ENCODE measurements at places on chromosomes 5 and 9.

- no peak for DNase-seq
Measured at GRCh38 chr5:122405751-122406150, 93.7 kb downstream of the SNCAIP start.

DNA sequence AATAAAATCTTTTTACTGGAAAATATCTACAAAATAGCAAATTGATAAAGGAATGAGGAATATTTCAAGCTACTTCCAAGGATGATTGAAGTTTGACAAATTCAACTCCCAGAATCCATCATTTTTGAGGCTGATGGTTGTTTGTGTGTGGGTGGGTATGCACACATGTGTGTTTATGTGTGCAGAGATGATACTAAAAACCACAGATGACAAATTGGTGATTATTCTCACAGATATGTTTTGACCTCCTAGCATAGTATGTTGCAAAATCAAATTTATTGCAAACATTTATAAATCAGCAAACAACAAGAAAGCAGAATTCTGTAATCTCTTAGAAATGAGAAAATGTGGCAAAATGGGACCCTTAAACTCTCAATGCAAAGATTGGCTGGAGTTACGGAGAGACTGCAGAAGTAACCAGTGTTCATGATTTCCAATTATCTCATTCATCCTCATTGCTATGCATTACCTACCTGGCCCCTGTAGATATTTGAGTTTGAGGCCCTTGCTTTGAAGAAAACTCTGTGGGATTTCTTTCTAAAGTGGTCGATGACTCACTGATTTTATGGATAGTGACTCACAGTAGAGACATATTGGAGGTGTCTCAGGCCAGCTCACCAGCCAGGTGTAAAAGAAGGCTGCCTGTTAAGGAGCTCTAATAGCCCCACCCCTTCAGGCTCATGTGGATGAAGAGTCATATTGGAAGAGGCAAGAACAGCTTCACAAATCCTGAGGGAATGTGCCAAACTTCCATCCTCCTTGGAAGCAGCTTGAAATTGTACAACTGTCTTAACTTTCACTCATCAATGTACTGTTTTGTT lies 44.6 kb upstream of the TMC1 start:
- peak; percentile 2 for DNase-seq

- no peak for DNase-seq
Measured at GRCh38 chr9:22073349-22073748, 64.2 kb upstream of the CDKN2B start.

DNA sequence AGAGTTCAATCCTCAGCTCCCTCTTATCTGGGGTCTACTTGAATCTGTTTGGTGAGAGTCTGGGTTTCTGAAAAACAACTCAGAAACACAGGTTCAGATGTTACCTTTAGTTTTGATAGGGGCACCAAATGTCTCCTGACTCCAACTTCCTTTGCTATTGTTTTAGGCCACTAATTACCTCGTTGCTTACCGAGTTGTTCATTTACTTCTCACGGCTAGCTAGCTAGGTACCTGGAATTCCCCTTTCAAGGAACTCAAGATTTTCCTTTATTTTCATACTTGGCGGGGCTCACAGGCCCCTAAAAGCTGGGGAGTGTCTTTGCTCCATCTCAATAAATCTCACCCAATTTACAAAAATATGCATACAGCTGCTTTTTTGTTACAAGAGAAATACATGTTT lies 111.4 kb downstream of the SLC28A3 start:
- DNase-seq = no peak

- DNase-seq = no peak
Measured at GRCh38 chr5:126363658-126364057, 59.6 kb upstream of the GRAMD2B start.

GRCh38 chr9:24793787-24794186 lies 248.1 kb upstream of the IZUMO3 start:
- no peak for DNase-seq

GRCh38 chr5:67047160-67047559 lies 149.4 kb downstream of the CD180 start:
- no peak for DNase-seq

DNA sequence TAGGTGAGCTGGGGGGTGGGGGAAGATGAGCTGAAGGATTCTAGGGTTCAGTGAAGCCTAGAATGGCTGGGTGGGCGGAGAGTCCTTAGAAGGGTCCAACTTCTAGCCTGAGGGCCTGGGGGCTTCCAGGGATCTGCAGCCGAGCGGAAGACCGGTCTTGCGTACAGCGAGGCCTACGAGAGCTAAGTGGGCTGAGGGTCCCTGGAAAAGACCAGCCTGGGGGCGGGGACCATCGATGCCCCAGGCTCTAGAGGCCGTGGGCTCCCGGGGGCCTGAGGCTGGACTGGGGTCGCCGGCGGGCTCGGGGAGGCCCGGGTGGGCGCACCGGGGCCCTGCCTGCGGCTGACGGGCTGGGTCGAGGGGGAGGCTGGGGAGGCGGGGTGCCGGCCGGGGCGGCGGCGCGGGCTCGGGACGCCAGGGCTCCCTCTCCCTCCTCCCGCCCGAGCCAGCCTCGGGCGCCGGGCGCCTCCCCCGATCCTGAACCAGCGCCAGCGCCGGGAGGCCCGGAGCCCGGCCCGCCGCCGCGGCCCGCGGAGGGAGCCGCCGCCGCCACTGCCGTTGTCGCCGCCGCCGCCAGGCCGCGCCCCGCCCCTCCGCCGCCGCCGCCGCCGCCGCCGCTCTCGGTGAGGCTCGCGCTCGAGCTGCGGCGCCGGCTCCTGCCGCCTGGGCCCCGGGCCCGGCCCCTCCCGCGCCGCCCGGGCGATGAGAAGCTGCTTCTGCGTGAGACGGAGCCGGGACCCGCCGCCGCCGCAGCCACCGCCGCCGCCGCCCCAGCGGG lies at the start of gene MVB12B:
MVB12B (plus strand) TSS at position 602 of the 778 bp plus-strand sequence; CDS start at position 703, 101 bp downstream.
- peak; percentile 45 for DNase-seq

DNA sequence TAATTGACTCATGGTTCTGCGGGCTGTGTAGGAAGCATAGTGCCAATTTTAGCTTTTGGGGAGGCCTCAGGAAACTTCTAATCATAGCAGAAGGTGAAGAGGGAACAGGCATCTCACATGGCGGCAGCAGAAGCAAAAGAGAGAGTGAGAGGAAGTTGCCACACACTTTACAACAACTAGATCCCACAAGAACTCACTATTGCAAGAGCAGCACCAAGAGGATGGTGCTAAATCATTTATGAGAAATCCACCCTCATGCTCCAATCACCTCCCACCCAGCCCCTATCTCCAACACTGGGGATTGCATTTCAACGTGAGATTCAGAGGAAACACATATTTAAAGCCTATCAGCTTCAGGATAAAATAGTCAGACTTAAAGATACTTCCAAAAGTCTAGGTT lies 36.1 kb upstream of the LPAR1 start:
- DNase-seq = no peak

DNA sequence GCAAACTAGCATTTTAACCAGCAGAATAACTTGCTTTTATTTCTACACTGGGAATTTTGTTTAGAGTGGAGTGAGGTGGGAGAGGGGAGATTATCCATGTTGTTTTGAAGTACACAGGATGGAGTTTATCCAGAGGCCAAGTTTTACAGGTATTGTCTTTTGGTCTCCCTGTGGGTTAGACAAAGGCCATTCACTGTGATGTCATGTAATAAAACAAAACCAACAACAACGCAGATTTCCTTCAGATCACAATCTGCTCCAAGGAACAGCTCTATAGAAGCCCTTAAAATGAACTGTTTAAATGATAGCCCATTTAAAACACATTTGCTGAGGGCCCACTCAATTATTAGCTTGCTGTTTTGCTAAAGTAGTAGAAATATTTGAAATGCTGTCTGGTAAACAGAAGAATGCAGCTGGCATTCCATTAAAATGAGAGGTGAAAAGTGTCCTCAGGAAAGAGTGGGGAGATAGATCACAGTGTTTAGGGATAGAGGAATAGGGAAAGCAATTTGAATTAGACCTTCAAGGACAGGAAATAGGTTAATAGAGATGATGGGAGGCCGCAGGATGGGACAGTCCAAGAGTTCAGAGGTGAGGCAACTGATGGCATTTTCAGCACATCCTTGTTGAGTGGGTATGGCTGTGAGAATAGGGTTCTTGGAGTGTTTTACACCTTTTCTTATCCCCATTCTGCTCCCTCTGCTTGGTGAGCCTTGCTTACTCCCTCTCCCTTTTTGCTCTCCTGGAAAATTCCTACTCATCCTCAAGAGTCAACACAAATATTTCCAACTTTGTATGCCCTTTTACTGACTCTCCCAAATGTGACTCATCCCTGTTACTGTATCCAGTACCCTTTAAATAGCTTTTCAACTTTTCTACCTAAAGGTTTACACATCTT lies 140.1 kb upstream of the NR3C1 start:
- DNase-seq = no peak
